Activated CD8-positive, alpha-beta T cell treated with anti-CD3 and anti-CD28 coated beads, Interleukin-2, amount 10 ng/mL, durations not matched to agents 7 days and 5 days (primary cell): ENCODE measurements at places on chromosomes 11 and 22. TPM values are rescaled to one million over a fixed set of nuclear protein-coding genes. Genes with fewer than 3 reads are reported as not detected.
A peak's percentile ranks its signal among the peaks of the same experiment; 100 is the strongest.

DNA sequence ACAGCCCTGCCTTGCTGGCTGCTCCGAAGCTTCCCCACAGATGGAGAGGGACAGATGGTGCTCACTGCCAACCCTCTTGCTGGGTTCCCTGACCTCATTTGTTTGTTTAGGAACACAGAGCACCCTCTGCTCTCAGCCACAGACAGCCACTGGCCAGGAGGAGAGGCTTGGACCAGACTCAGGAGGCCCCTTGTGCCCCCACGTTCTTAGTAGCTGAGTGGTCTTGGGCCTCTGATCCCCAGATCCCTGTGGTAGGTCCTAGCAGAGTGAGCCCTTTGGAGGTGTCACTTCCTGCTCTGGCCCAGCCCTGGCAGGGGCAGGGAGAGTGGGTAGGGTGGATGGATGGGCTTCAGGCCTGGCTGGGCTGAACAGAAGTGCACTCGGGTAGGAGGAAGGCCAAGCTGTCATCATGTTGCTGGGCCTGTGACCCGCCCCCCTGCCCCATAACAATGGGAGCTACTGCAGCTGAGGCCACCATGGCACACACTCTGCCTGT is 84.0 kb downstream of the DHCR7 start:
- DNase-seq = no peak

The C11orf21 gene
- total RNA-seq = 43.2 TPM

- DNase-seq = no peak
Measured at GRCh38 chr11:65504674-65505465, 6.0 kb downstream of the MALAT1 start.

DNA sequence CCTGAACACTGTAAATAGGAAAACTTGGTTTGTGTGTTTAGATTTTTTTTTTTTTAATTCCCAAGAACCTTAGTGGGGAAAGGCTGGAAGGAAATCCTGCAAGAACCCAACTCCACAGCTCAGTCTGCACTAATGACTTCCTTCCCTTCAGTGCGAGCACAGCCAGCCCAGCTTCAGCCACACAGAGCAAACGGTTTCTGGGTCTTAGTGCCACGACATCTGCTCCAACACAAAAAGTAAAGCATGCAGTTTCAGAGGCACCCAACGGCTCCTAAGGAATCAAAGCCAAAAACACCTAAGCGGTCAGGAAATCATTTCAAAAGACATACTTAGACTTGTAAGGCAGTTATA is 236.1 kb downstream of the TTC28 start:
- peak; percentile 37 for DNase-seq

The LGR4 gene
- total RNA-seq = not detected

DNA sequence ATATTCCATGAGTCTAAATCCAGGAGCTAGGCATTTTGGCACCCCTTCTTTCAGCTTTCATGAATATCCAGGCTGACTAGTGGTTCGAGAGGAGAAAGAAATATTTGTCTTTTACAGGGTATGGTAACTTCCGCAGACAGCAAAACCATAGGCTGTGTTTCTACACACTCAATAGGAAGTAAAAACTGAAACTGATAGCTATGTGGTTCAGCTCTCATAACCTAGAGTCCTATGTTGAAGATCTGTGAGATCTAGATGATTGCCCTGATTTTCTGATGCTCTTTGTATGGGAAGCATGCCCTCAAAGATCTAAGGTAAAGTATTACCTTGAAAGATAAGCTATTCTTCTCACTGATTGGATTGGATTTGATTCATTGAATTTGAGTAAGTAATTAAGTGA is 118.3 kb downstream of the CD44 start:
- peak; percentile 30 for DNase-seq

The OR51E1 gene
- not detected for total RNA-seq

The SCO2 gene
- 13.9 TPM for total RNA-seq
